ENCODE measurements at places on chromosomes 6 and 20.

- DNase-seq: no peak
These were observed 40.3 kb downstream of the STX11 start for GRCh38 chr6:144190593-144190992.

- no peak for DNase-seq
These were observed 454 bp downstream of the L3MBTL3 start for GRCh38 chr6:130018744-130019325.

GRCh38 chr20:63121246-63121645 lies 94.7 kb downstream of the YTHDF1 start:
- no peak for DNase-seq

DNA sequence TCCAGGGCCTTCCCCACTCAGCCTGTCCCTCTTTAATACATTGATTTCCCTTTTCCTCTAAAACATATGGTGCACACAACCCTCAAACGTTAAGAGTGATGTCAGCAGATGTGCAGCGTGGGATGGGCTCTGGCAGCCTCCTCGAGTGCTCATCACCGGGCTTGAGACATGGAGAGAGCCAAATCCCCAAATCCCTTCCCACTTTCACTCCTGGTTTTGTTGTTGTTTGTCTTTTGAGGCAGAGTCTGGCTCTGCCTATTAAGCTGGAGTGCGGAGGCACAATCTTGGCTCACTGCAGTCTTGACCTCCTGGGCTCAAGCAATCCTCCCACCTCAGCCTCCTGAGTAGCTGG lies 5.8 kb upstream of the PLTP start:
- no peak for DNase-seq

GRCh38 chr6:168122521-168122920 lies 43.5 kb upstream of the FRMD1 start:
- no peak for DNase-seq

- DNase-seq: peak; percentile 68
These were observed 878 bp upstream of the PNRC1 start for GRCh38 chr6:89079511-89080234.

DNA sequence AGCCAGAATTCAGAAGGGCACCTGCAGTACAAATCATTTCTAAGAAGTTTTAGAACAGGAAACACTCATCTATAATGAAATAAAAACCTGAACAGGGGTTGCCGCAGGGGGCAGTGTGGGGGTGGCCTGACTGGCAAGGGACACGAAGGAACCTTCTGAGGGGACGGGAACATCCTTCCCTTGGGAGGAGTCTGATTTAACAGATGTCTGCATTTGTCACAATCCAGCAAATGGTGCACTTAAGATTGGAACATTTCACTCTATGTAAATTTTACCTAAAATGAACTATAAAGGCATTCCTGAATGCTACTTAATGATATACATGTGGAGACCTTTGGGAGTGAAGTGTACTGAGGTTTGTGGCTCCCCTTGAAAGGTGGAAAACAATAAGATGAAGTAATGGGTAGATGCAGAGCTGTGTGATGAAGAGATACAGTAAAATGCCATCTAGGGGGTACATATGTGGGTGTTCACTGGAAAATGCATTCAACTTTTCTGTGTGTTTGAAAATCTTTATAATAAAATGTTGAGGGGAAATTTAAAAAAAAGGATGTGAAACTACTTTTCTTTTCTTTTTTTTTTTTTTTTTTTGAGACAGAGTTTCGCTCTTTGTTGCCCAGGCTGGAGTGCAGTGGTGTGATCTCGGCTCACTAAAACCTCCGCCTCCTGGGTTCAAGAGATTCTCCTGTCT lies 89.5 kb downstream of the SNX5 start:
- no peak for DNase-seq

DNA sequence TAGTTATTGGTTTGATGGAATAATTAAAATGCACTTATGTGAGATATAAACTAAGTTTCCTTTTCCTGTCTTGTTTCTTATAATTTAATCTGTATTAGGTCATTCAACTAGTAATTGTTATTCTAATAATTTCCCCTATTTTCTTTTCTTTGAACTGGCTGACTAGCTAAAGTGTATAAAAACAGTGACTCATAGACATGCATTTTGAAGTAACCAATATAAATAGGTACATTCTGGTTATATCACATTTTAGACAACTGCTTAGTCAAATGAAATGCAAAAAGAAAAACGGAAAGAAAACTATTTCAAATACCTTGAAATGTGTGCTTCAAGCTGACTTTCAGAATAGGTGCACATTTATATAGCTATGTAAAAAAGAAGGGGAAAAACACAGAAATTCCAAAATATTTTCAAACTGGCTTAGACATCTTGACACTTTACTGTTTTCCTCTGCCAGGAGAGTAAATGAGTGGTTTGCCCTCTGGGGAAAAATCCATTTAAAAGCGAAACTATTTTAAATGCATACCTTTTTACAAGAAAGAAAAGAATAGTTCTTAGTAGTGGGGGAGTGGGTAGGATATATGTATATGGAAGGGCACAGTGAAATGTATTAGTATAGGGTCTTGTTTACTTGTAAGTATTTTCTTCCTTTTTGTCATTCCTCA lies 28.3 kb downstream of the KCNQ5 start:
- no peak for DNase-seq

GRCh38 chr6:23243854-23244253 lies 674.5 kb downstream of the HDGFL1 start:
- no peak for DNase-seq

- no peak for DNase-seq
These were observed 16.9 kb downstream of the CDH22 start for GRCh38 chr20:46291401-46291800.

DNA sequence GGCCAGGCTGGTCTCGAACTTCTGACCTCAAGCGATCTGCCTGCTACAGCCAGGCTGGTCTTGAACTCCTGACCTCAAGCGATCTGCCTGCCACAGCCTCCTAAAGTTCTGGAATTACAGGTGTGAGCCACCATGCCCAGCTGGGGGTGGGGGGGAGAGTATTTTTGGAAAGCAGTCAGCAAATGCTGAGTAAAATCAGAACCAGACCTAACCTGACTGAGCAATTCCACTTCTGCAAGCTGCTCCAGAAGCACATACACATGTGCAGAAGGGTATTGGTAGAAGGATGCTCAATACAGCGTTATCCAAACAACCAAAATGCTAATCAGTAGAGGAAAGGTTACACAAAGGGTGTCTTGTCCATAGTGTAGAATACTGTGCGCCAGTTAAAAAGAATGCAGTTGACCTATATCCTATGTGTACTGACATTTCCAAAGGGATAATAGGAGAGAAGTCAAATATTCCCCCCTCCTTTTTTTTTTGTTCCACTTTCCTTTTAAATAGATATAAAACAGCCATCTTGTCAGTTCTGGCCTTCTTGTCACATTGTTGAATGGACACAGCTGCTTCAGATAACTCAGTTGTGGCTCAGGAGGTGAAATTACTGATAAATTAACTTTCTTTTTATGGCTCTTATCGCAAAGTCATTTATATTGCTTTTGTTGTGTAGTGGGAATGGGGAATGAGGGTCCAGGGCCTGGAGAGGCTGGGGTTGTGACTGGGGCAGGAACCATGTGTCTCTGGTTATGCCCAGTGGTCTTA lies 74.6 kb downstream of the DTD1 start:
- DNase-seq: no peak

- peak; percentile 29 for DNase-seq
These were observed 406.3 kb upstream of the RUNX2 start for GRCh38 chr6:44921798-44922197.

DNA sequence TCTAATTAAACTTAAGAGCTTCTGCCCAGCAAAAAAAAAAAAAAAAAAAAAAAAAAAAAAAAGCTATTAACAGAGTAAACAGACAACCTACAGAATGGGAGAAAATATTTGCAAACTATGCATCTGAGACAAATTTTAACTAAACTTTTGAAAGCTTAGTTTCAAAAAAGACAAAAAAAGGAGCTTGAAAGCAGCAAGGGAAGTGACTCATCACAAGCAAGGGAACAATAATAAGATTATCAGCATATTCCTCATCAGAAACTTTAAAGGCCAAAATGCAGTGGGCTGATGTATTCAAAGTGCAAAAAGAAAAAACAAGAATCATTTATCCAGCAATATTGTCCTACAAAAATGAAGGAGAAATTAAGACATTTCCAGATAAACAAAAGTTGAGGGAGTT lies 158.6 kb downstream of the RNF144B start:
- no peak for DNase-seq

DNA sequence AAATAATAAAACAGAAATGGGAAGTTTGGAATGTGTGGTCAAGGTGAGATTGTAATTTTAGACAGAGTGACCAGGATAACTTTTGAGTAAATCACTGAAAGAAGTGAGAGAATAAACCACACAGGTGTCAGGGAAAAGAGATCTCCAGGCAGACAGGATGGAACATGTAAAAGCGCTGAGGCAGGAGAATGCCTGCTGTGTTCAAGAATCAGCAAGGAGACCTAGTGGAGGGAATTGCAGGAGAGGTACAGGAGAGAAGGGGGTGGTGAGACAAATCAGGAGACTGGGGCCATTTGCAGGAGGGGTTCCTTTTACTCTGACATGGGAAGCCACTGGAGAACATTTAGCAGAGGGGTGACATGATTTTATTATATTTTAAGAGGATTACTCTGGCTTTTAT lies 456.7 kb downstream of the NKAIN2 start:
- DNase-seq: no peak

DNA sequence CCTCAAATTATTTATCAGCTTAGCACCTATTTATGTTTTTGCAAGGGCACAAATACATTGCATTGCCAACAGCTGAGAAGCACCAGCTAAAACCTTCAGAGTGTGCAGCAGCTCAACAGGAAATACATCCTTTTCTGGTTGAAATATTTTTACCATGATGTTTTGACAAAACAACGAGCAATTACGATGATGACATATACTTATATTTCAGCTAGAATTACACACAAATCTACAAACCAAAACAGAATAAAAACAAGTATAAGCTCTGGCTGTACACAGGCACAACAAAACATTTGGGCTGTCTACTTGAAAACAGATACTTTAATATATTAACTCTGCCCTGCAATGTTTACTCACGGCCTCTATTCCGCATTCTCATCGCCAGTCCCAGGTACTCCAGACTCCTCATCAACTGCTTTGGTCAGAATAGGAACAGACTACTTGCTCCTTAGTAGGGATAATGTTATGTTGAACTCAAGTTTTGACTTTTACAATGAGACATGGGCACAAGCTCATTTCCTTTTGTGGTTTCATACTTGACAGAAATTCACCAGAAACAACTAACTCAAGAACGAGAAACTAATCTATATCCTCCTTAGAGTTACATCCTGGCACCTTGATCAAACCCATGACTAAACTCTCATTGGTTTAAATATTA lies 377.6 kb downstream of the ESR1 start:
- DNase-seq: no peak

GRCh38 chr6:54697424-54697823 lies 149.1 kb upstream of the FAM83B start:
- DNase-seq: peak; percentile 64

DNA sequence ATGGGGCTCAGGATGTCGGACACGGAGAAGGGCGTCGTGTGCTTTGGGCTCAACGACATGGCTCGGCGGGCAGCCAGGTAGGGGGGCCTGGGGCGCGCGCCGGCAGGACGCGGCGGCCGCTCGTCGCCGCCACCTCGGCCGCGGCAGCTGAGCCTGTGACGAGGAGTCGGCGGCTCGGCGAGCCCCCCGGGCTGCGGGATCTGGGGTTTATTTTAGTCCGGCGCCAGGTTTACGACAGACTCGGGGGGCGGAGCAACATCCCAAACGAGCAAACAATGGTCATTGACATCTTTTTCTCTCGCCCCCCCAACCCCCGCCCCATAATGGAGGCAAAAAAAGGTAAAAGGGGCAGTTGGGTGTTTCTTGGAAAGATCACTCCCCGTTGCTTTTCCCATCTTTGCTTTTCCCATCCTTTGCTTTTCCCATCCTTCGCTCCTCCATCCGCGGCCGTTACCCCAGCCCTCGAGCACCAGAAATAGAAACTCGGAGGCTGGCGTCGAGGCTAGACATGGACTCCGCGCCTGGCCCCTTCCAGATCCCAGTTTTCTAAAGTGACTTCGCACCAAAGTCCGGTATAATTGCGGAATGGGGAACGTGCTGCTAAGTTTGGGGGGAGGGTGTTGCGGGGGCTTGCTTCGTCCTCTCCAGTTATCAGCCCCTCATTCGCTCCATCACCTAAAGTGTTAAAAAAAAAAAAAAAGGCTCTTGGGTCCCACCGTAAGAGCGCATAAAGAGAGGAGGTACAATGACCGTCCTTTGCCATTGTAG lies at the start of gene NKX2-4:
Gene NKX2-4 (minus strand): TSS at position 186 of the 768 bp plus-strand sequence. CDS start 127 bp downstream, at position 59.
- no peak for DNase-seq

DNA sequence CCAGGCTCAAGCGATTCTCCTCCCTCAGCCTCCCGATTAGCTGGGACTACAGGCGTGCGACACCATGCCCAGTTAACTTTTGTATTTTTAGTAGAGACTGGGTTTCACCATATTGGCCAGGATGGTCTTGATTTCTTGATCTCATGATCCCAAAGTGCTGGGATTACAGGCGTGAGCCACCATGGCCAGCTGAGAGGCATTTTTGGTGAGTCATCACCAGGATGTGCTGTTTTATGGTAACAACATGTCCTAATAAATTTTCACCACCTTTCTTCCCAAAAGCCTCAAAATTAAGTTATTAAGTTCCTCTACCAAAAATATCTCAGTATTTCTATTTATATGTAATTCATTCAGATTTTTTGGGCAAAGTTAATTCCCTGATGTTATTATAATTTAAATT lies 53.5 kb downstream of the COL21A1 start:
- no peak for DNase-seq

DNA sequence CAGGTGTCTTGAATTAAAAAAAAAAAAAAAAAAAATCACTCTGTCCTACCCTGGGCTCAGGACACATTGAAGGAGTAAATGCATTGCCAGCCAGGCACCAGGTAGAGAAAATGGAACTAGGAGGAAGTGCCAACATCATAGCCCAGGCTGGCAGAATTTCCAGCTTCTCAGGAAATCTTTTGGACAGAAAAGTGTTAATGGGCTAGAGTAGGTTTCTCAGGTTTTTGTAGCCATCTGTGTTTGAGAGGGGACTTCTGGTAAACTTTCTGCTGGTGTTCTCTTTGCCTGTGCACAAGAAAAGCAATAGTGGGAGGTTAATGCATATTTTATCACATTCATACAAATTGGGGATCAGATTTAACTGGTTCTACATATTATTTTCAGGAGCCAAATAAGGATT lies 678.3 kb upstream of the NRSN1 start:
- DNase-seq: no peak

- no peak for DNase-seq
These were observed 41.4 kb upstream of the BEND6 start for GRCh38 chr6:56913285-56914074.

GRCh38 chr20:6333110-6333509 lies 210.3 kb upstream of the FERMT1 start:
- no peak for DNase-seq

GRCh38 chr20:62730481-62730880 lies 21.8 kb downstream of the NTSR1 start:
- DNase-seq: no peak

- DNase-seq: no peak
These were observed 50.8 kb downstream of the EYA2 start for GRCh38 chr20:46945465-46945864.

- no peak for DNase-seq
These were observed 149.0 kb upstream of the SNX9 start for GRCh38 chr6:157674061-157674460.

GRCh38 chr6:27168586-27169443 lies 78.7 kb upstream of the PRSS16 start:
- no peak for DNase-seq

GRCh38 chr20:53175135-53175780 lies 203.1 kb downstream of the TSHZ2 start:
- no peak for DNase-seq

Data from HT-29 (cell line).